ENCODE measurements at places on chromosomes 16 and 17.
A peak's percentile ranks its signal among the peaks of the same experiment; 100 is the strongest.

GRCh38 chr16:10580883-10581247, 467 bp upstream of the EMP2 start:
- no peak for DNase-seq

- DNase-seq, result no peak
These were observed 4.9 kb downstream of the RUNDC1 start for GRCh38 chr17:42985225-42985624.

- no peak for DNase-seq
These were observed 2.7 kb upstream of the CAPNS2 start for GRCh38 chr16:55563797-55564196.

GRCh38 chr16:46748775-46749705, 896 bp upstream of the MYLK3 start:
- DNase-seq, result no peak

DNA sequence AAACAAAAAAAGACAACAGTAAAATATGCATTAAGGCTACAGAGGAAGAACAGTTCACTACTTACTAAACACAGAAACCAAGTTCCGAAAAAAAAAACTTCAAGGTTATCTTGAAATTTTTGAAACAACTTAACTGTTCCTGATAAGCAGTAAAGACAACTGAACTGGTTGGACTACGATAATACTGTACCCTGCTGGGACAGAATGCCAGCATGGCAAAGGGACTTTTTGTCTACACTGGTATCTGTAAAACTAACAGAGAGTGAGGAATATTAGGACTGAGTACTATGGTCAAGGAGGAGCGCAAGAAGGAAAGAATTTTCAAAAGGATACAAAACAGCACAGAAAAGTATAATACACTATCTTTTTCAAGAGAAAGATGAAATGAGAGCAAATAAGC, 19.8 kb downstream of the SETD6 start:
- no peak for DNase-seq

DNA sequence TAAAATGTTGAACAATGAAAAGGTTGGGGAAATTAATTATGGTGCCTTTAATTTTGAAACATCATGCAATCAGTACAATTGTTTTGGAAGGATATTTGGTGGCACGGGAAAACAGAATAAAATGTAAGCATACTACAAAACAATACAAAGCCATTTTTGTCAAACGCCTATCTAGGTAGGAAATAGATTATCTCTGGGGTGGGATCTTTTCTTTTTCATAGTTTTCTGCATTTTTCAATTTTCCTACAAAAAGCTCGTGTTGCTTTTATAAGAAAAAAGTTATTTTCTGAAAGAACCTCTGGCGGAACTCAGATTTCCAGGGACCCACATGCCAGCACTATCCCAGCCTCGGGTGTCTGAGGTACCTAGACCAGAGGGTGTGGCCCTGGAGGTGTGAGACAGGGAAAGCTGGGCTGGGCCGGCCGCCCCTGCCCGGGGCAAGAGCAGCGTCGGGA, 961 bp upstream of the MAP3K3 start:
- no peak for DNase-seq

DNA sequence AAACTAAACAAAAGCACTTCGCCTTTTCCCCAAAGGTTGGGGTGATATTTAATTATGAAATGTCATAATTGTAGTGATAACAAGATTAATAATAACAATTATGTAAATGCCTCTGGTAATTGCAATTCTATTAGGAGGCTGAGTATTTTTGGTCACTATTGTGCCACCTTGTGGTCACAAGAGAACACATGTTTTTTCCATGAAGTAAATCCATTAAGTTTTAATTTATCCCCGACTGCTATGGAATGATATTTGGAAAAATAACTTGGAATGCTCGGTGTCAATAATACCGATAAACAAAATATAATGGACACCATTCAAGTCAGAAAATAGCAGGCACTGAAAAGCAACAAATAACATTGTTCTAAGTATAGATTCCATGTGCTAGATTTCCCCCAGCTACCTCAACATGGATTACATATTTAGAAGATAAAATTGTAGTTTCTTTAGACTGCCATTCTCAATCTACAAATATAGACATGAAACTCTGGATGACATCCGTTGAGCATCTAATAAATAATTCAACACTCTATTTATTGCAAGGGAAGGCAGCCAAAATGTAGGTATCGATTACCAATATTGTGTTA, 25.0 kb upstream of the KCNJ2 start:
- DNase-seq, result no peak

DNA sequence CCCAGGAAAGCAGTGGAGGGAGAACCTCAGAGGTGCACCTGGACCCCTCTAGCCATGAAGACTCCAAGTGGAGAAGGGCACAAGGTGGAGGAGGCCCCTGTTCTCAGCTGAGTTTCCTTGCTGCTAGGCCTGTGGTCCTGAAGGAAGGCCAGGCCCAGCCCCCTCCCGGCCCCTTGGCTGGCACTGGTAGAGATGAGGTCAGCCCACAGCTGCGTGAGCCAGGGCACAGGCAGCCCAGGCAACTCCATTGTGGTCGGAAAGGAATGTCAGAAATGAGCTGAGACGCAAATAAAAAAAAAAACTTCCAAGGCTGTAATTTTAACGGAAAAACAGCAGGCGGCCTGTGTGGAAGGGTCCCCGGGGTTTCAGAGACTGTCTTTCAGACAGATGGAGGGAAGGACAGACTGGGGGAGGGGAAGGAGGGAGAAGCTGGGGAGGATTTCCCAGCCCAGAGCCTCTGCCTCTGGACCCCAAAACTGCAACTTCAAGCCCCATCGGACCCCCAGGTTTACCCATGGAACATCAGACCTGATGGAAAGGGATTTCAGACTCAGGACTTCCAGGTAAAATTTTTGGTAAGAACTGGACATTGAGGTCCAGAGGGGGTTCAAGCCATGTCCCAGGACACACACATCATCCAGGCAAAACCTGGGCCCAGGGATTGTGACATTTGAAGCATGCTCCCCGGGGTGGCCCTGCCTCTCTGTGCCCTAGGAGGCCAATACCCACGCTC, 25.6 kb upstream of the MRPS23 start:
- no peak for DNase-seq

- no peak for DNase-seq
These were observed 15.7 kb upstream of the CDH3 start for GRCh38 chr16:68629351-68629910.

DNA sequence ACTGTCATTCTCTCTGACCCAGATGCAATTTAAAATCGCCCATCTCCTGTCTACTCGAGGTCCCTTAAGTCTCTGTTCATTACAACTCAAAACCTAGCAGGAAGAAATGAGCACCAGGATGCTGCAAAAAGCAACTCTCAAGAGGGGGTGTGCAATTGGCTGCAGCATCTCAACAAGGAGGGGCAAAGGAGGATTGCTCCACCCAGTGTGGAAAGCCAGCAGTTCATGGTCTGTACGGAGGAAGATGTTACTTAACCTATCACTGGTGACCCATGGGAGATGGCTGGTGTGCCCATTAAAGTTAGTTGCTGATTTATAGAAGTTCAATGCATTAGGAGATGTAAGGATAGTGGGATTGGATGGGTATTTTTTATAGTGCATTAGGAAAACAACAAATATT, 147.4 kb downstream of the CDK5R1 start:
- DNase-seq, result no peak

- peak; percentile 8 for DNase-seq
These were observed 223.5 kb downstream of the CYB561 start for GRCh38 chr17:63222655-63223054.

GRCh38 chr16:72925631-72925979, 122.3 kb downstream of the ZFHX3 start:
- no peak for DNase-seq

- DNase-seq, result no peak
These were observed 35.1 kb downstream of the BRCA1 start for GRCh38 chr17:43090022-43090421.

DNA sequence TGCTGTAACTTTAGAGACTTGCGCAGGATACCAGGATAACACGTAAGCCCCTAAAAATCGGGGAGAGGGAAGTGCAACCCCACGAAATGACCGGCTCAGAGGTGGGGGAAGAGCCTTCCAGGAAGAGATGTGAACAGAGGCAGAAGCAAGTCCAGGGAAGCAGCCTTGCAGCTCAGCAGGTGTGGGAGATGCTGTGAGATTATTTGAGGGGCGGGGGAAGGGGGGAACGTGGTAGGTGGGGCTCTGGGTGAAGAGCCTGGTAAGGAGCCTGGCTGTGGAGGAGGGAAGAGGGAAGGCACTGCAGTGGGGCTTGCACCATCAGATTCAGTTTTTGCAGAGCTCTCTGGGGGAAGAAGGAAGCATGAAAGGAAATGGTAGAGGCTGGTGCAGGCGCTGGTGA, 95.4 kb upstream of the CACNG5 start:
- DNase-seq, result no peak

DNA sequence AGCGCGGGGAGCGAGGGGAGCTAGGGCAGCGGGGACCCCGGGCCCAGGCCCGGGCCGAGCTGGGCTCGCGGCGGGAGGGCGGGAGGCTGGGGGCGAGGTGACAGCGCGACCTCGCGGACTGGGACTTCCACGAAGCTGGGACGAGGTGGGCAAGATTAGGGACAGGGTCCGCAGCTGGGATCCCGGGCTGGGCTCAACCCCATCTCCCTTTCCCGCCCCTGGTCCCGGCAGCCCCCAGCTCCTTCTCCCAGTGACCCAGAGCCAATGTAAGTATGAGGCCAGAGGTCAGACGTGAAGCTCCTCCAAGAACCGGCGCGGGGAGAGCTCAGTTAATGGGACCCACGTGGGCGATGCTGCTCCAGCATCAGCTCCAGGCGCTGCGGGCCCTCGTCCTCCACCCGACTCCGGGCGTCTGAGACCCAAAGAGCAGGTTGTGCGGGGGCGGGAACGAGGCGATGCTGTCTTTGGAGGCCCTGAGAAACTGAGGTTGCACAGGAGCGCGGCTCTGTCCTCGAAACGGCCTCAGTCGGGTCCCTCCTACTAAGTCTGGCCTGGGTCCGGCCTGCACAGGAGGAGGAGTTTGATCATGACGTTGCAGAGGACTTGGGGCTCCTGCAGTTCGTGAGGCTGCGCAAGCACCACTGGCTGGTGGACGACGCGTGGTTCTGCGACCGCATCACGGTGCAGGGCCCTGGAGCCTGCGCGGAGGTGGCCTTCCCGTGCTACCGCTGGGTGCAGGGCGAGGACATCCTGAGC, 585 bp downstream of the ALOX12 start:
- no peak for DNase-seq

DNA sequence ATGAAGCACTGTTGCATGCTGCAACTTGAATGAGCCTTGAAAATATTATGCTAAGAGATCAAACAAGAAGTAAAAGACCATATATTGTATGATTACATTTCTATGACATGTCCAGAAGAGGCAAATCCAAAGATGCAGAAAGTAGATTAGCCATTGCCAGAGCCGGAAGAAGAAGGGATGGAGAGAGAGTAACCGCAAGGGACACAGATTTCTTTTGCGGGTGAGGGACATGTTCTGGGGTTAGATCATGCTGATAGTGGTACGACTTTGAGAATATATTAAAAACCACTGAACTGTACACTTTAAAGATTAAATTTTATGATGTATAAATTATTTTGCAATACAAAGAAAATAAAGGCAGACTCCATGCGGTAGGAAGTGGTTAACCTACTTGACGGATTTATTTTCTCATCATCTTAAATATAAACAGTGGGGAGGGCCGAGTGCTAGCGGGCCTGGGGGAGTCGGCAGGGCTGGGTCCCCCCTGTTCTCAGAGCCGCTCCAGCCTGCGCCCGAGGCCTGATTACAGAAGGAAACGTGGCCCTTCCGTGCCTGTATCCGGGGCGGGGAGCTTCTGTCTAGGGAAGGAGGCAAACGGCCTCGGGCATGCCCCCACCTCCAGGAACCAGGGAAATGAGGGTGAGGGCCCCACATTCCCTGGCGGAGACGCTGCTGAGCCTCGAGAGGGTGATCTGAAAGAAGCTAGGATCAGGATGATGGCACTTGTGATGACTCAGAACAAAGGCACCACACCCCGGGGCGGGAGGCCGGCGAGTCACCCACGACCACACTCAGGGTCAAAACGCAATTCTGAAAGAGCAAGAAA, 48.0 kb downstream of the SHCBP1 start:
- no peak for DNase-seq

All from stimulated activated CD4-positive, alpha-beta T cell treated with anti-CD3 and anti-CD28 coated beads, Interleukin-12 subunit alpha, Interleukin-12 subunit beta, amount 100 ng/mL, for 48 hours (primary cell).